ENCODE measurements at places on chromosomes 5 and 9.

GRCh38 chr5:43616535-43616934 is 13.6 kb downstream of the NNT start:
- H3K4me3 ChIP-seq = no peak overlapping the region
- DNase-seq = no peak
- H3K36me3 ChIP-seq = peaks cover 6% of the 10 kb centered on the region
- no peaks in the 10 kb centered on the region for H3K4me1 ChIP-seq
- H3K27me3 ChIP-seq = no peaks in the 10 kb centered on the region

DNA sequence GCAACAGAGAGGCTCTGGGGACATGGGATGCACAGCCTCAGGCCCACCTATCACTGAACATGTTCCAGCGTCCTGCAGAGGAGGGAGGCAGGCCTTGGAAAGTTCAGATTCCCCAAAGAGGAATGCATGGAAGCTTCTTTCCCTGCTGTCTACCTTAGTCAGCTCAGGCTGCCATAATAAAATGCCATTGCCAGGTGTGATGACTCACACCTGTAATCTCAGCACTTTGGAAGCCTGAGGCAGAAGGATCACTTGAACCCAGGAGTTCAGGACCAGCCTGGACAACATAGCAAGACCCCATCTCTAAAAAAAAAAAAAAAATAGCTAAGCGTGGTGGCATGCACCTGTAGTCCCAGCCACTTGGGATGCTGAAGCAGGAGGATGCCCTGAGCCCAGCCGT is 24.5 kb upstream of the TOR1B start:
- H3K27ac ChIP-seq = no peak overlapping the region
- peaks cover 4% of the 10 kb centered on the region for H3K4me1 ChIP-seq
- H3K27me3 ChIP-seq = peaks cover 2% of the 10 kb centered on the region
- no peak for DNase-seq
- no peaks in the 10 kb centered on the region for H3K36me3 ChIP-seq

DNA sequence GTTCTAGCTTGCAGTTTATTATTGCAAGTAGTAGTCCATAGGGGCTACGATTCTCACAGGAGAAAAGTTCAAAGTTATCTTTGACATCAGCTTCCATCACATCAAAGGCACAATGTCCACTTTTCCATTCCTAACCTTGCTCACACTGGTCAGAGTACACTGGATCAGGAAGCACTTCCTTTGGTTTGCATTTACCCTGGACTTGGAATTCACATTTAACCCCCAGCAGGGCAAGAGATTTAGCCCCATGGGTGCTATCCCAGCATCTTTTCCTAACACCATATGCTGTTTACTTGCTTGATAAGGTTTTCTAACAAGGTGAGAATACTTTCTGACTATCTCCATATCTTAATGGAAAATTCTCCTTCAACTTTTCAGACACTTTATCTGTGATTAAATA is 55.6 kb upstream of the ASTN2 start:
- no peaks in the 10 kb centered on the region for H3K4me1 ChIP-seq
- H3K27me3 ChIP-seq = no peaks in the 10 kb centered on the region
- no peak for DNase-seq
- H3K36me3 ChIP-seq = no peaks in the 10 kb centered on the region

DNA sequence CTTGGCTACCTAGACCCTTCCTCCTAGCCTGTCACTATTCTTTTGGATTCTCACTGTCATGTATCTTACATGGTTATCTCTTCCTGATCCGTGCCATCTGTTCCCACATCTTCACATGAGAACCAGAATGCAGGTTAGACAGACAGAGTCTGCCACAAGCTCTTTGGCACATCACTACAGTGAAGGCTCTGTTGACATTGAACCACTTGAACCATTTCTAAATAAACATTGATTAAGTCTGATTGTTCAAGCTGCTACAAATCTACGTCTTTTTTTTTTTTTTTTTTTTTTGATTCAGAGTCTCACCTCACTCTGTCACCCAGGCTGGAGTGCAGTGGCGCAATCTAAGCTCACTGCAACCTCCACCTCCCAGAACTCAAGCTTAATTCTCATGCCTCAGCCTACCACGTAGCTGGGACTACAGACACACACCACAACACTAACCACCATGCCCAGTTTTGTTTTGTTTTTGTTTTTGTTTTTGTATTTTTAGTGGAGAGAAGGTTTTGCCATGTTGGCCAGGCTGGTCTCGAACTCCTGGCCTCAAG is 85.1 kb upstream of the LRRTM2 start:
- DNase-seq = no peak
- H3K27ac ChIP-seq = no peak overlapping the region
- H3K36me3 ChIP-seq = no peaks in the 10 kb centered on the region
- H3K27me3 ChIP-seq = no peaks in the 10 kb centered on the region
- H3K4me1 ChIP-seq = no peaks in the 10 kb centered on the region

GRCh38 chr9:135440620-135441019 is 39.0 kb upstream of the PPP1R26 start:
- no peak overlapping the region for H3K4me3 ChIP-seq
- no peak for DNase-seq
- no peaks in the 10 kb centered on the region for H3K36me3 ChIP-seq
- H3K4me1 ChIP-seq = no peaks in the 10 kb centered on the region
- no peaks in the 10 kb centered on the region for H3K27me3 ChIP-seq
- H3K27ac ChIP-seq = no peak overlapping the region

- H3K36me3 ChIP-seq = no peaks in the 10 kb centered on the region
- H3K27me3 ChIP-seq = no peaks in the 10 kb centered on the region
- peak; percentile 33 for DNase-seq
- no peak overlapping the region for H3K4me3 ChIP-seq
These were observed 423.8 kb downstream of the SPOCK1 start for GRCh38 chr5:137075163-137075970.

GRCh38 chr9:73280113-73280512 is 128.4 kb downstream of the ANXA1 start:
- H3K27ac ChIP-seq = no peak overlapping the region
- no peaks in the 10 kb centered on the region for H3K27me3 ChIP-seq
- no peaks in the 10 kb centered on the region for H3K36me3 ChIP-seq
- H3K4me3 ChIP-seq = no peak overlapping the region

DNA sequence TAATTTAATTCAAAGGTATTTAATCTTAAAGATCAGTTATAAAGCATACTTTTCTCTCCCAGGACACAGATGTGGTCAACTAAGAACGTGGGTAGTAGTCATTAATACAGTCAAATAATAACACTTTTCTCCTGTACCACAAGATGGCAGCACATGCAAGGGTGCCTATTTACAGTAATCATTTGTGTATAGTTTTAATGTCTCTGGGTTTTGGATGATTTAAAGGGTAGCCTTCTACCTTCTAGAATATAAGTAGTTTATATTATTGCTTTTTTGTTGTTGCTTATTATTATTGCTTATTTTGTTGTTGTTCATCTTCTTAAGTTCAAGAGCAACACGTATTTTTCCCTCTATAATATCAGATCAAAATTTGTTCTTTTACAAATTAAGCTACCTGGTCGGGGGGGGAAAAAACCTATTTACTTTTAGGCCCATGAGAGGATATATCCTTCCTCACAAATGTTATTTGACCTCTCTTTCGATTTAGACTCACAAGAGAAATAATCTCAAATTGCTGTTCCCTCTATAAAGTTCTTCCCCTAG is 59.6 kb upstream of the SLC27A6 start:
- no peaks in the 10 kb centered on the region for H3K4me1 ChIP-seq
- H3K27me3 ChIP-seq = no peaks in the 10 kb centered on the region
- no peak overlapping the region for H3K4me3 ChIP-seq
- DNase-seq = peak; percentile 68
- no peaks in the 10 kb centered on the region for H3K36me3 ChIP-seq
- no peak overlapping the region for H3K27ac ChIP-seq

DNA sequence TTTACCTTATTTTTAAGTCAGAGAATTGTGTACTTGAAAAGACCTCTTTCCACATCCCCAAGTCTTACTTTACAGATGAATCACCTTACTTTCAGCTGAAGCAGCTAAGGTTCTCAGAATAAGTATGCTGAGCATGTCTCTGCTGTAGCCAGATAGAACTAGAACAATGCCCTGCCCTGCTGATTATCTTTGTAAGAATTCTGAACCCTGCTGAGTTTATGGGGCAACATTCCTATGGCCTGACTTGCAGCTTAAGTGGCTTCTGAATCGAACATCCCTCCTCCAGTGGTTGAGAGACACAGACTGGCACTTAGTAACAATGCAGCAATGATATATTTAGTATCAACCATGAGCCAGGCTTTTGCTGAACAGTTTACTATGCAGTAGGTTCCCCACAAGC is 592.0 kb upstream of the WWC1 start:
- H3K4me1 ChIP-seq = no peaks in the 10 kb centered on the region
- no peak overlapping the region for H3K4me3 ChIP-seq
- no peaks in the 10 kb centered on the region for H3K27me3 ChIP-seq
- no peak overlapping the region for H3K27ac ChIP-seq
- no peaks in the 10 kb centered on the region for H3K36me3 ChIP-seq
- peak; percentile 27 for DNase-seq

GRCh38 chr5:151244206-151244605 is 8.8 kb upstream of the GM2A start:
- no peaks in the 10 kb centered on the region for H3K36me3 ChIP-seq
- peaks cover 9% of the 10 kb centered on the region for H3K27me3 ChIP-seq
- DNase-seq = no peak

DNA sequence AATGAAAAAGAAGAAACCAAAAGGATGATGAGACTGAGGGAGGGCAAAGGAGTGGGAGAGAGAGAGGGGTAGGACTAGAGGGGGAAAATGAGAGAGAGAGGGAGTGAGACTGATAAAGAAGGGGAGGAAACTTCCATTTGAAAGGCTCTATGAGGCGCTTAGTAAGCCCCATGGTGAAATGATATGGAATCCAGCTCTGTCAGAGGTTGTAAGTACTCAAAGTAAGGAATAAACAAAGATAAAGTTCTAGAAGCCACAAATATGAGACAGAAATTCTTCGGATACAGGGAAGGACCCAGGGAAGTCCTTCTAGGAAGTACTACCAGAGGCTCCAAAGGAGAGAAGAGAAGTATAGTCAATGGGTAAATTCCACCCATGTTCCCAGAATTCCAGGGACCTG is 21.7 kb upstream of the VLDLR start:
- H3K4me1 ChIP-seq = no peaks in the 10 kb centered on the region
- peaks cover 2% of the 10 kb centered on the region for H3K27me3 ChIP-seq
- H3K36me3 ChIP-seq = no peaks in the 10 kb centered on the region
- H3K4me3 ChIP-seq = no peak overlapping the region
- no peak overlapping the region for H3K27ac ChIP-seq

DNA sequence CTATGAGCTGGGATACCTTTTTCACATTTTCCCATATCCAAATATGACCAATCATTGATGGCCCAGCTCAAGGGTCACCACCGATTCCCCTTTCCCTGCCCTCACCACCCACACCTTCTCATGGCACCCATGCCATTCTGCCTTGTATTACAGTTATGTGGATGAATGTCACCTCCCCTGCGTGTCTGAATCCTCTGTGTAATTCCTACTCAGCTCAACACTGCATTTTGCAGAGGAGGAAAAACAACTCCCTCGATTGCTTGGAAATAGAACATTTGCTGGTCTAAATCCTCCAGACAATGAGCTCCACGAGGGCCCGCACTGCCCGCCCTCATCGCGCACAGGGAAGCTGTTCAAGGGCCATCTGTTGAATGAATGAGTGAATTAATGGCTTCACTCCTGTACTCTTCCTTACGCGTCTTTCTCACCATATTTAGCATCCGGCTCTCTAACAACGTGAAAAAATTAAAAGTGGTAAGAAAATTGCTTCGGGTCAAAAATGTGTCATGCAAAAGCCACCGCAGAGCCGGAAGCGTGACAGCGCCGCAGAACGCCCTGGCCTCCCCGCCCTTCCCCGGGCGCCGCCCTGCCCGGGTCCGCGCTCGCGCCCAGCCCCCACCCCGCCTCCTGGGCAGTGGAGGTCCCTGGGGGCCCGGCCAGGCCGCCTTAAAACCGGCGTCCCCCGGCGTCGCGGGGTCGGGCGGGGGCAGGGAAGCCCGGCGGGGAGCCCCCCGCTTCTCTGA is 704 bp downstream of the SUSD1 start:
- no peaks in the 10 kb centered on the region for H3K27me3 ChIP-seq
- H3K27ac ChIP-seq = peak overlapping the region; percentile 37
- peak overlapping the region; percentile 34 for H3K4me3 ChIP-seq
- H3K4me1 ChIP-seq = peaks cover 8% of the 10 kb centered on the region
- DNase-seq = peak; percentile 35

DNA sequence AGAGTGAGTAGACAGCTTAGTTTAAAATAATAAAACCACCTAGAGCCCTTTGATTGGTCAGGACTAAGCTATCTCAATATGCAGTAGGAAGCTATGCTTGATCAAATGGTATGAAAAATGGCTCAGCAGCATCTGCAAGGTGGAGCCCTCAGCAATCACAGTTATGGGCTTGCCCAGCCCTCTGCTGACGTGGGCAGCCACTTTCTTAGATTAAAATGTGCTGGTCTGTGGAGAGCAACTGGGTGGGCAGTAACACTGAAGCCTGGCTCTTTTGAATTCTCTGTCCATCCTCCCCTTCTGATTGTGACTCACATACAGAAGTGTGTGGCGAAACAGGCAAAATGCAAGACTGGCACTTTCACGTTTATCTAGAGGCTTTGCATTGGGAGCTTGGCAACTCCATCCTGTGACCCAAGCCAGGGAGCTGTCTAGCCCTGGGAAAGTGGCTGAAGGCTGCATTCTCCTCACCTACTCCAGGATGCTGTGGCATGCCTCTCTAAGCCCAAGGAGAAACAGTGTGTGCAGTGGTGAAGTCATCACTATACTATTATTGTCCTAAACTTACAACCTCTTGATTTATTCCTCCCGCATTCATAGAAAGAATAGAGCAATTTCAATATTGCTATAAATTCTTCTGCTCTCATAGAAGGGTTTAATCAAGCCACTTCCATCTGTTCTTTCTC is 61.1 kb downstream of the MED10 start:
- no peak overlapping the region for H3K27ac ChIP-seq
- H3K4me1 ChIP-seq = no peaks in the 10 kb centered on the region
- H3K27me3 ChIP-seq = no peaks in the 10 kb centered on the region
- H3K36me3 ChIP-seq = no peaks in the 10 kb centered on the region
- no peak overlapping the region for H3K4me3 ChIP-seq

- no peak for DNase-seq
- no peaks in the 10 kb centered on the region for H3K36me3 ChIP-seq
- H3K4me1 ChIP-seq = no peaks in the 10 kb centered on the region
- H3K27me3 ChIP-seq = no peaks in the 10 kb centered on the region
- H3K4me3 ChIP-seq = no peak overlapping the region
- H3K27ac ChIP-seq = no peak overlapping the region
These were observed 370.6 kb upstream of the IRX4 start for GRCh38 chr5:2253040-2253975.

DNA sequence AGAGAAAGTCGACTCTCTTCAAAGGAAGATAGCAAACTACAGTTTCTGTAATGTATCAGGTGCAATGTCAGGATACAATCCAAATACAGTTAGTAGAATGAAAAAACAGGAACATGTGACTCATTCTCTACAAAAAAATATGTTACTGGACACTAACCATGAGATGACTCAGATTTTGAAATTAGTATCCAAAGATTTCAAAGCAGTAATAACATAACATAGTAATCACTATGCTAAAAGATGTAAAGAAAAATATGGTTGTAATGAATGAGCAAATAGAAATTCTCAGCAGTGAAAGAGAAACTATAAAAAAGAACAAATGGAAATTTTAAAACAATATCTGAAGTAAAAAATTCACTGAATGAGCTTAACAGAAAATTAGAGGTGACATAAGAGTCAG is 42.3 kb downstream of the SHOC1 start:
- no peaks in the 10 kb centered on the region for H3K27me3 ChIP-seq
- DNase-seq = no peak
- no peak overlapping the region for H3K27ac ChIP-seq

- H3K36me3 ChIP-seq = no peaks in the 10 kb centered on the region
- H3K4me1 ChIP-seq = no peaks in the 10 kb centered on the region
- H3K27ac ChIP-seq = no peak overlapping the region
These were observed 688.0 kb upstream of the SEMA6A start for GRCh38 chr5:117262572-117263131.
